Airway epithelial cell (primary cell): ENCODE measurements at places on chromosomes 7 and 10. TPM values are rescaled to one million over a fixed set of nuclear protein-coding genes. Genes with fewer than 3 reads are reported as not detected.

Gene SLC16A12
- 0.07 TPM in 1 of 2 replicates, not detected in the other for total RNA-seq

Gene TMEM178B
- not detected in 2 replicates for total RNA-seq

Gene SLC26A3
- total RNA-seq = not detected in 2 replicates

Gene CACNB2
- total RNA-seq = not detected in 2 replicates

Gene SLC29A4
- 0.99 and 1.3 TPM in 2 replicates for total RNA-seq

Gene ATAD1
- 34.8 and 38.6 TPM in 2 replicates for total RNA-seq

Gene CYP2W1
- total RNA-seq = 8.2 and 13.1 TPM in 2 replicates

Gene HOXA9
- 0.21 TPM in 1 of 2 replicates, not detected in the other for total RNA-seq

Gene TBL2
- total RNA-seq = 27.3 and 41.6 TPM in 2 replicates

Gene NEUROG3
- not detected in 2 replicates for total RNA-seq

Gene CHST12
- total RNA-seq = 7.8 and 8.8 TPM in 2 replicates

Gene SEC61G
- total RNA-seq = 359 and 547 TPM in 2 replicates

Gene CFAP43
- total RNA-seq = 0.09 and 0.21 TPM in 2 replicates

Gene ACSL5
- total RNA-seq = 0.42 TPM in 1 of 2 replicates, not detected in the other
